Stimulated activated CD4-positive, alpha-beta T cell treated with anti-CD3 and anti-CD28 coated beads, Interleukin-1b, Interleukin-23, amount 100 ng/mL, for 24 hours (primary cell): ENCODE measurements at places on chromosomes 3 and 15.

- no peak for DNase-seq
Measured at GRCh38 chr3:186151077-186151971, 42.4 kb upstream of the ETV5 start.

- no peak for DNase-seq
Measured at GRCh38 chr3:48845170-48845569, 2.5 kb downstream of the PRKAR2A start.

GRCh38 chr3:15756505-15756904 lies 41.3 kb downstream of the ANKRD28 start:
- no peak for DNase-seq

DNA sequence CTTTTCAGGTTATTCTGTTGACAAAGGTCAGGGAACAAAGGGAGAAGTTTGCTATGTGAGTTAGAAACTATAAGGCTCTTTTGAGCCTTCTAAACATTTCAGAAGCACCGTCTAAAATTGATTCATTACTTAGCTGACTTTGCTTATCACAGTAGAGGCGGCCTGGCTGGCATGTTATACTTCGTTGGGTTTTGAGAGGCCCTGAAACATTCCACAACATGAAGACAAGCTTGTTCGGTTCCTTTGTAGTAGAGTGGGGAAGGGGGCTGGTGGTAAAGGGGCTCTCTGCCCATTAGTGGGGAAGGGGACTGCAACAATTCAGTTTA lies 23.6 kb downstream of the ZBTB38 start:
- DNase-seq, result no peak
